ENCODE measurements at places on chromosomes 6 and 20.

DNA sequence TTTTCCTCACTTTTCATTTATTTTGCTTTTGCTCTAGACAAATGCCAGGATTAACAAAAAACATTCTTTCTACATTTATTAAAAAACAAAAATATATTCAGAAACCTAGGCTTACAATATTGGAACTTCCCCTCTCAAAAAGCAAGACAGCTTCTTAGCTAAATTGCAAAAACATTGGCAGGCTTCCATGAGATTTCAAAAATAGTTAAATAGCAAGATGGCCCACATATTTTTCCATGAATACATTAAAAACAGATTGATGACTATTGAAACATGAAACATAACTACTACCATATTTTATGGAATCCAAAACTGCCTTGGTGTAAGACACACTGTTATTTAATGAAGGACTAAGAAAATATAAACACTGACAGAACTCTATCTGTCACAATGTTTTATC, 92.0 kb downstream of the LY86 start:
- DNase-seq, result no peak

DNA sequence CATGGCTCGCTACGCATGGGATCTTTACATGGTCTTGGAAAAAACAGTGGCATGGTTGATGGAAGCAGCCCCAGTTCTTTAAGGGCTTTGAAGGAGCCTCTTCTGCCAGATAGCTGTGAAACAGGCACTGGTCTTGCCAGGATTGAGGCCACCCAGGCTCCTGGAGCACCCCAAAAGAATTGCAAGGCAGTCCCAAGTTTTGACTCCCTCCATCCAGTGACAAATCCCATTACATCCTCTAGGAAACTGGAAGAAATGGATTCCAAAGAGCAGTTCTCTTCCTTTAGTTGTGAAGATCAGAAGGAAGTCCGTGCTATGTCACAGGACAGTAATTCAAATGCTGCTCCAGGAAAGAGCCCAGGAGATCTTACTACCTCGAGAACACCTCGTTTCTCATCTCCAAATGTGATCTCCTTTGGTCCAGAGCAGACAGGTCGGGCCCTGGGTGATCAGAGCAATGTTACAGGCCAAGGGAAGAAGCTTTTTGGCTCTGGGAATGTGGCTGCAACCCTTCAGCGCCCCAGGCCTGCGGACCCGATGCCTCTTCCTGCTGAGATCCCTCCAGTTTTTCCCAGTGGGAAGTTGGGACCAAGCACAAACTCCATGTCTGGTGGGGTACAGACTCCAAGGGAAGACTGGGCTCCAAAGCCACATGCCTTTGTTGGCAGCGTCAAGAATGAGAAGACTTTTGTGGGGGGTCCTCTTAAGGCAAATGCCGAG, 78.2 kb downstream of the ASXL1 start:
- no peak for DNase-seq

DNA sequence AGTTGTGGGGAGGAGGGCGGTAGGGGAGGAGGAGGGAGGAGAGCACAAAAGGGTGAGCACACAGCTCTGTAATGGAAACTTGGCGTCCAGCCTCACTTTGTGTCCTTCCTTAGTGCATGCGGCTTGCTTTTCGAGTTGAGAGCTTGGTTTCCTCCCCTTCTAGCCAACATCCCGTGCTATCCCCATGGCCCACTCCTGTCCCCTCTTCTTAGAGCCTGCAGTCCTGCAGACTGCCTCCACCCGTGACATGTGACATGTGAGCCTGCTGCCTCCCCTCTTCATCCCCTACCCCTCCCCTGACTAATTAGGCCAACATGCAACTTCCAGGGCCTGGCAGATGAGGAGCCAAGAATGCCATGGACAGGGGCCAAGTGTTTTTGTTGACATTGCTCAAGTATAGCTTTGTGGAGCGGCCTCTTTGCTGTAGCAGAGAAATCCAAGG, 63.2 kb downstream of the SLC24A3 start:
- no peak for DNase-seq

GRCh38 chr6:106446983-106447382, 86.5 kb downstream of the CRYBG1 start:
- no peak for DNase-seq

DNA sequence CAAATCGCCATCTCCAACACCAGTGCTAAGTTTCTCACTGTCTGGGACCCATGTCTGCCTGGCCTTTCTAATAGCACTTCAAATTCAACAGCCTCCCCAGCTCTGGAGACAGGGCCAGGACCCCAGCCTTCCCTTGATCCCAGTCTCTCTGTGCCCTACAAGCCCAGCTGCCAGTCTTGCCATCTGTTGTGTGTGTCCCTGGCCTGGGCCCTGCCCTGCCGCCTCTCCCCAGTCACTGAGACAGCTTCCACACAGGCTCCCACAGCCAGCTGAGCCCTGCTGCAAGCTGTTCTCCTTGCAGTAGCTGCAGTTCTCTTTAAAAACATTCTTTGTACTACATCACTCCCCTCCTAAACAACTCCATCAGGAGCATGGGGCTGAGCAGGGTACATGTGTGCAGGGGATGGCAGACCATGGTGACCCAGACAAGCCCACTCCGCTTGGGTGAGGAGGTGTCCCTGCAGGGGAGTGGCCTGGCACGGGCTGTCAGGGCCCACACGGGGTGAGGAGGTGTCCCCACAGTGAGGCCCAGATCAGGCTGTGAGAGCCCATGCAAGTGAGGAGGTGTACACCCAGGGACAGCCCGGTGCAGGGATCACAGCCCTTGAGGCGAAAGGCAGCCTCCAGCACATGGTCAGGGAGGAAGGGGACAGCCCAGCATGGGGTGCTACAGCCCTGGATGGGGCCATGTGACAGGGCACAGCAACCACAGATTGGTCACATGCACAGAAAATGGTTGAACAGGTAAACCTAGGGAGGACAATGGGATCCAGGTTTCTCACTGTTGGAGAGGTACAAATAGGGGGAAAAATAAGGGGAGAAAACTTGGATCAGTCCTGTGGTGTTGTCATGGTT, 16.2 kb downstream of the CST7 start:
- DNase-seq, result no peak

GRCh38 chr20:58511861-58512260, 3.3 kb downstream of the APCDD1L start:
- no peak for DNase-seq

DNA sequence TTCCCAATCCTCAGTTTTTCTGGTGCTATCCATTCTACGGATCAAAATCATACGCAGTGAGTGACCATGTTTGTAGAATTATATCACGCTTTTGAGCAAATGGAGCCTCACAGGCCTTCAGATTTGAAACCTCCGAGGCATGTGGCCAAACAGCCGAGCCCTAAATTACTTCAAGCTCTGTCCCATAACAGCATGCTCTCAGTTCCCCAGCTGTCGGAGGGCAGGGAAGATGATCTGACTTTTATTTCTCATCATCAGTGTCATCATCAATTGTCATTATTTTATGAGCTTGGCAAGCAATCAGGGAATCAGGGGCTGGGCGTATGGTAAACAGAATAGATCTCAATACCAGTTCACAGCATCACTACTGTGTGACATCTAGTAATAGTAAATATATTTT, 73.2 kb downstream of the PSMG4 start:
- DNase-seq, result no peak

- no peak for DNase-seq
Measured at GRCh38 chr6:158464483-158464882, 95.4 kb upstream of the TMEM181 start.

DNA sequence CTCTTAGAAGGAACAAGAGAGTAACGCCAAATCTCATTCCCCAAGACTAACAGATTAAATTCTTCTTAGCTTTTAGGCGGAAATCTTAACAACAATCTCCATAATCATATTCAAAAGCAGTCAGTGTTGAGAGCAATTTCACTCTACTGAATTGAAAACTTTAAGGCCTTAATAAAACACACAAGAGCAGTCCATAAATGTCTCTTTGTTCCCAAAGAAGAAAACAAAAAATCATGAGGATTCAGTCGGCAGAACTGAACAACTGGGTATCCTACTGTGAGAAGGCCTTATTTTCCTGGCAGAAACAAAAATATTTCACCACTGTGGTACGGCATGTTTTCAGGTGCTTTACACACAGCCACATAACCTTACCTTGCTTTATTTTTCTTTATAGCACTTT, 14.4 kb downstream of the ABHD12 start:
- DNase-seq, result no peak

Measured in naive thymus-derived CD8-positive, alpha-beta T cell (primary cell).